ENCODE measurements at places on chromosomes 5 and 9.

DNA sequence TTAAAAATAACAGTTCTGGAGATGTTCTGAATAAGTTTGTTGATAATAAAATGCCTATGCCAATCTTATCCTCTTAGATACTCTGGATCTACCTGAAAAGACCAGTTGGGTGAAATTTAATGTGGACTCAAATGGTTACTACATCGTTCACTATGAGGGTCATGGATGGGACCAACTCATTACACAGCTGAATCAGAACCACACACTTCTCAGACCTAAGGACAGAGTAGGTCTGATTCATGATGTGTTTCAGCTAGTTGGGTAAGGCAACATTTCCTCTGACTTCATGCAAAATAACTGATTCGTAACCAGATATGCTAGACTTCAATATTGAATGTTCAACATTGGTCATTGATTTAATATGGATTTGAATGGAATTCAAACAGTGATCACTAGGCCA lies 27.0 kb downstream of the ERAP2 start:
- no peak for DNase-seq

- no peak for DNase-seq
Measured at GRCh38 chr9:95552814-95553546, 36.2 kb upstream of the PTCH1 start.

DNA sequence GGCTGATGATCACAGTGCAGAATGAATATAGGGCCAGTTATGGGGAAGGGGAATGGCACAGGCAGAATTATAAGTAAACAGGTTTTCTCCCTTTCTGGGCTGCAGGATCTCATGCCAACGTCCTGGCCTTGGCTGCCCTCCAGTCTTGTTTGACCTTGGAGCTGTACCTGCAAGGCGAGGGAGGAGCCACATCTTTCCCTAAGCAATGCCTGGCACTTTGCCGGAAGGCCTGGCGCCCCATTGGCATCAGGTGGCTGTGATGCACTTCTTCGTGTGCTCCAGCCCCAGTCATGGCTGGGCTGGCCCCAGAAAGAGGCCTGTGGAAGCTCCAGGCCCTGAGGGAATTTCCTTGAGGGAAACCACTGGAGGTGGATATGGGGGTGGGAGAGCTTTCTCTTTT lies 16.7 kb upstream of the IQGAP2 start:
- DNase-seq = no peak

DNA sequence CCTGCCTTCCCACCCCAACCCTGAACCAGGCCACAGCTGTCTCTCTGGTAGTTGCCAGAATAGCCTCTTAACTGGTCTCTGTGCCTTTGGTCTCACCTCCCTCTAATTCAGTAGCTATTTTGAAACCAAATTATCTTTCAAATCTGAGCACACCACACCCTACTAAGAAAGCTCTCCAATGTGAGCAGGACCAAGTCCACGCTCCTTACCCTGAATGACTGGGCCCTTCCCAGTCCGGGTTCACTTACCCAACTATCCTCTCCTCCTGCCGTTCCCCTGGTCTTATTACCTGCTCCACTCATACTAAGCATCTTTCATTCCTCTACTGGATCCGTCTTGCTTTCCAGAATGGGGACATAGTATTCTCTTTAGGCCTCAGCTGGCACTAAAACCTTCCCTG lies 16.8 kb downstream of the ANKH start:
- DNase-seq = no peak

- peak; percentile 35 for DNase-seq
Measured at GRCh38 chr9:124257844-124258606, at the start of gene NEK6. TSS of gene NEK6 (plus strand) at chr9:124257949. CDS start at chr9:124301965, 44,016 bp downstream.

GRCh38 chr9:116365056-116365471 lies 211.5 kb downstream of the PAPPA start:
- no peak for DNase-seq

DNA sequence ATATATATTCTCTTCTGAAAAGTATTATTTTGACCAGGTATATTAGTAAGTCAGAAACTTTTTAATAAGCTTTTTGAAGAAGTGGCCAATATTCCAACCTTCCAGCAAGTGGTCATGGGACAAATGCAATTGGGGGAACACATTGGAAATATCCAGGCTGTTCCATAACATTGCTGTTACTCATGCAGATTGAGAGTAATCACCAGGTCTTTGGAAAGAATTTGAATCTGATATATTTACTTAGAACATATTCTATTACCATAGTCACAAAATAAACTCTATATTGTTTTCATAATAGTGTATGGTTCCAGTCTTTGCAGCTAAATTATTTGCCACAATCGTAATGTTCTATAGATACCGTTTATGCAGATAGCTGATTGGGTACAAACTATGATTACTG lies 102.8 kb downstream of the TAF11L14 start:
- DNase-seq = no peak

- DNase-seq = no peak
Measured at GRCh38 chr9:134236001-134236421, 71.6 kb upstream of the RNU6ATAC start.

- DNase-seq = no peak
Measured at GRCh38 chr9:124769549-124770358, 1.4 kb downstream of the NR6A1 start.

DNA sequence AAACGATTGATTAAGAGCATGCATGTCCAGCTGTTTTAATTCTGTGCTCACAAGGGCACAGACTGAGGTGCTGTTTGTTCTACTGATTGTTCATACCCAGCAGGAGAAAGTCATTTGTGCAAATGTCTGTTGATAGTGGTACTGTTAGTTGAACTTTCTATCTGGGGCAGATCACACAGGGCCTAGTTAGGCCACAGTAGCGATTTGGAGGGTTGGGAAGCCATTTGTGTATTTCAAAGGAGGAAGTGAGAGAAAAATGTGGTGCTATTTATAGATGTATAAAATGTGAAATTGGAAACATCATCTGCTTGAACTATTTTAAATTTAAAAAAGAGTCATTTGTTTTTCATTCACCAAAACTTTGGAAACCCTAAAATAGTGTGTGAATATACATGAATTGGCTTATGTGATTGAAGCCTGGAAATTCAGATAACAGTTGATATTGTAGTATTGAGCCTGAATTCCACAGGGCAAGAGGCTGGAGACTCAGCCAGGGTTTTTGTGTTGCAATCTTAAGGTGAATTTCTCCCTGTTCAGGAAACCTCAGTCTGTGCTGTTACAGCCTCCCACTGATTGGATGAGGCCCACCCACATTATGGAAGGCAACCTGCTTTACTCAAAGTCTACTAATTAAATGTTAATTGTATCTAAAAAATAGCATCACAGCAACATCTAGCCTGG lies 162.0 kb upstream of the CDKN2B start:
- no peak for DNase-seq

- DNase-seq = peak; percentile 3
Measured at GRCh38 chr9:133703591-133704399, 34.4 kb downstream of the SARDH start.

DNA sequence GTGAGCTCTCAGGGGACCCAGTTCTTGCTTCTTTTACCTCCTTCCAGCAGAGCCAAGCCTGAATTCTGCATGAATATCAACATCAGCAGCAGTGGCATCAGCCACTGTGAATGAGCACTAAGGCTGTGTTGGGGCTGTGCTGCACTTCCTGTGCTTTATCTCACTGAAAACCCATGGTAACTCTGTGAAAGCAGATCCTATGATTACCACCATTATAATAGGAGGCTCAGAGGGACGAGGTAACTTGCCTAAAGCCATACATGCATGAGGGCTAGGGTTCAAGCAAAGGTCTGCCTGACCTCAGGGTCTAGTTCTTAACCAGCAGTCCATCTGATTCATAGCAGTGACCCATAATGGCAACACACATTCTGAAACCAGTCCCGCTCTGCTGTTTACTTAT lies 60.5 kb upstream of the RAPGEF1 start:
- no peak for DNase-seq

DNA sequence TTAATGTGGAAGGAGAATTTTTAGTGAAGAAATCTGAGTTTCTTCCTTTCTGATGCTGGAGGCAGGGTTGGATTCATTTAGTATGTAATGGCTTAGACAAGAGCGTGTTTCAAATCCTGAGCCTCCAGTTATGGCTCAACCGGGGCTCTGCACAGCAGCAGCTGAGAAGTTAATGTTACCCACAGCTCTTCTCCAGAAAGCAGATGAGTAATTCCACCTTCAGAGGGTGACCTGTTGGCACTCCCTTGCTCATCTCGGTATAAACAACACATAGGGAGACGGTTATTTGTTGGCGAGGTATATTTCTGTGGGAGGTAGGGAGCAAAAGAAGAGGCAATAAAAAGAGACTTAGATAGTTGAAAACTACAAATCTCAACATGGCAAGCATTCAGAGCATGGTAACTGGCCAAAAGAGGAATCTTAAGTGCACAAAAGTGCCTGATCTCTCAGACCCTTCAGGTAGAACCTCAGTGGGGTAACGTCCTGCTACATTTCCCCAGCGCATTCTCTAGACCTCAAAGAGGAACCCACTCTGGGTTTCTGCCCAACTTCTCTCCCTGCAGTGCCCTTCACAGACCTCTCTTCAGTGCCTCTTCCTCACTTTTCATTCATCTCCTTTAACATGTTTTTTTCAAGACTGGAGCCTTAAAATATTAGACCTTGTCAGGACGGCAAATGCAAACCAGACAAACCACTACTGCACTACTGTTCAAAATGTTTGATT lies 417.5 kb upstream of the ADAMTSL1 start:
- no peak for DNase-seq

DNA sequence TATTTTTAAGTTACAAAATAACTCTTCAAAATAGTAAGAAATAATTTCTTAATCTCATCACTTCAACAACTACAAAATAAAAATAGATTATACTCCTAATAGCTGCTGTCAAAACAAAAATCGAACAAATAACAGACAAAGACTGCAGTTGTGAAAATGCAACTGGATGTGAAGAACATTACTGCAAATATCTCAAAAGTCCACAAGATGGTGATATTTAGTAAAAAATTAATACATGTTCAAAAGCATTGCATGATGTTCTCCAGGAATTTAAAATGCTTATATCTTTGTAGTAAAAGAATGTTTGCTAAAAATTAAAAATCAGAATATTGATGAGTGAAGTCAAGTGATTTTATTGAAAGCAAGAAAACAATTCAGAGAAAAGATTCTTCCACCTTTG lies 66.2 kb downstream of the MPDZ start:
- DNase-seq = no peak

GRCh38 chr5:177995691-177996595 lies at the start of gene PROP1:
TSS of gene PROP1 (minus strand) at chr5:177996242. CDS start at chr5:177995933, 309 bp downstream.
- DNase-seq = no peak

GRCh38 chr5:72844218-72844603 lies 27.8 kb downstream of the TNPO1 start:
- DNase-seq = no peak

GRCh38 chr9:127937056-127937387 lies 632 bp downstream of the DPM2 start:
- DNase-seq = no peak

DNA sequence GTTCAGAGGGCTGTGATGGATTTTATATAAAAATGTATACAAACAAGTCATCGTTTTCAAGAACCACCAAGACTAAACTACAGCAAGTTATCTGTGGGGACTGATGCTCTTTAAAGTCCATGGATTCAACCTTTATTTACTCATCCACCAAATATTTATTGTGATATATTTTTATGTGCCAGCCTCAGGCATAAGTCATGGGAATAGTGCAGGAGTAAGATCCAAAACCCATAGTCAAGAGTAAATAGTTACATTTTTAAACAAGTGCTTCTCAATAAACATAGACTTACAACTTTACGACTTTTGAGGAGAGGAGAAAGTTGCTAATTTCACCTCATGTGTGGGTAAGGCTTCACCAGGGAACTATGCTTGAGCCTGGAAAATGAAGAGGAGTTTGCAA lies 24.6 kb downstream of the MACIR start:
- DNase-seq = no peak

DNA sequence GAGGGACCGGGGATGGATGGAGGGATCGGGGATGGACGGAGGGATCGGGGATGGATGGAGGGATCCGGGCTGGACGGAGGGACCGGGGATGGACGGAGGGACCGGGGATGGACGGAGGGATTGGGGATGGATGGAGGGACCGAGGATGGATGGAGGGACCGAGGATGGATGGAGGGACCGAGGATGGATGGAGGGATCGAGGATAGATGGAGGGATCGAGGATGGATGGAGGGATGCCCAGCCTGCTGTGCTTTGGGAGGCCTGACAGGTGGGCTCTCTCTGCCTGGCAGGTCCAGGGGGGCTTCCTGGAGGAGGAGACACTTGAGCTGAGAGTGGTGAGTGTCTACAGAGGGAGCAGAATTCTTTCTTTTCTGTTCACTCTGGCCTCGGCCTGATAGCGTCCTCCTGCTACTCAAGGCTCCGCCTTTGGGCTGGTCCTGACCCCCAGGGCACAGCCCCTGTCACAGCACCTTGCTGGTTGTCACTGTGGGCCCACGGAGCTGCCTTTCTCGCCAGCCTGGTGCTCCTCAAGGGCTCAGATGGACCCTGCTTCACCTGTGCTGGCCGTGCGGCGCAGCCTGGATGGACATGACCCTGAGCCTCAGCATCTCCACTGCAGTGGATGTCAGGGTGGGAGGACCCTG lies 42.2 kb upstream of the RNF130 start:
- no peak for DNase-seq

GRCh38 chr5:35031276-35031675 lies 16.5 kb downstream of the AGXT2 start:
- no peak for DNase-seq

GRCh38 chr9:123268199-123268464 lies 254 bp downstream of the STRBP start:
- no peak for DNase-seq

- DNase-seq = no peak
Measured at GRCh38 chr9:129598089-129598596, 22.8 kb downstream of the C9orf50 start.

DNA sequence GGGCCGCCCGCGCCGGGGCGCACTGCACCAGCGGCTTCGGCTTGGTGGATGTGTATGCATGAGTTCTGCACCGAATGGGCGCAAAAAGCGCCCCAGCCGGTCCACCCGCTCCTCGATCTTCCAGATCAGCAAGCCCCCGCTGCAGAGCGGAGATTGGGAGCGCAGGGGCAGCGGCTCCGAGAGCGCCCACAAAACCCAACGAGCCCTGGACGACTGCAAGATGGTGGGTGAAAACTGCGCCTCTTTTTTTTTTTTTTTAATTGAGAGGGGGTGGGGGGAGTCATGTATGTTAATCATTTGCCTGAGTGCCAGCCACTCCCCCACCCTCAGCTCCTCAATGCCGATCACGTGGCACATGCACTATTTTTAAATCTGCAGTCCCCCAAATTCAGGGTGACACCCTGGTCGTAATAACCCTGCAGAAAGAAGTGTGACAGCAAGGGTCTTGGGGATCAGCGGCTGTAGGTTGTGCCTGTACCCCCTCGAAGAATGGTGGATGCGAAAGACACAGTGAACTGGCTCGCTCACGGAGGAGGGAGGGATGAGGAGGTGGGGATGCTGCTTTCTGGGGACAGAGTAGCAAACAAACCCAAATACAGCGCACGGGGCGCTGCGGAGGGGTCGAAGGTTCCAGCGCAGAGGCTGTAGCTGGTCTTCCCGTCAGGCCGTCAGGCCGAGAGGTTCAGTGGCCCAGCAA lies 900 bp downstream of the RGS7BP start:
- DNase-seq = no peak

GRCh38 chr9:78821126-78821822 lies 524.3 kb downstream of the PSAT1 start:
- DNase-seq = no peak

- no peak for DNase-seq
Measured at GRCh38 chr5:82659115-82659514, 381.0 kb upstream of the RPS23 start.

Measured in T-helper 1 cell (primary cell).